ENCODE measurements at places on chromosomes 5 and 9.

DNA sequence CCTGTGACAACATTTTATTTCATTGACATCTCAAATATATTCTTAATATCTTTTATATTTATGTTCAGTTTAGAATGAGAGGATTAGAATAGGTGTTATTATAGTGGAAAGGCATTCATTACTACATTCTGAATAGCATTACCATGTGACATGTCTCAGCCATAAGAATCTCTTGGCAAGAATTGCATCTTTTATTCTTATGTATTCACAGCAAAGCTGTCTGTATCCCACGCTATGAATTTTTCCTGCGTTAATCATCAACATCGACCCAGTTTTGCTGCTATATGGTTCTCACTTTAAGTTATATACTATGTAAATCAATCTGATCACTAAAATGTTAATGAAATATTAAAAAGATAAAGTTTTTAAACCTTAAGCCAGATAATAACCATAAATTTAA, 248.6 kb downstream of the TMEM232 start:
- no peak for DNase-seq

DNA sequence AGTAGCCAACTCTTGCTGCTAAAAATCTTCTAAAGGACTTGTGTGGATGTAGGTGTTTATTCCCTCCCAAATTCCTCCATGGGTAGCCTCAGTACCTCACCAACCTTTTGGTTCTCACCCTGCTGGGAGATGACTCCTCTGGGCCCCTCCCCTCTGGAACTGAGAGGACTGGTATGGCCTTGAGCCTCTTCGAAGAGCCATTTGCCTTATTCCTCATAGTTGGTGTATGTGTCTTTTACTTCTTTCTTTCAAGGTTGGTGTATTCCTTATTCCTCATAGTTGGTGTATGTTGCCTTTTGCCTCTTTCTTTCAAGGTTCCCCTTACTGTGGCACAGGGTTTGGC, 48.3 kb downstream of the GNAQ start:
- no peak for DNase-seq

- DNase-seq, result no peak
Observed at GRCh38 chr9:69193685-69194032, 19.6 kb downstream of the TJP2 start.

DNA sequence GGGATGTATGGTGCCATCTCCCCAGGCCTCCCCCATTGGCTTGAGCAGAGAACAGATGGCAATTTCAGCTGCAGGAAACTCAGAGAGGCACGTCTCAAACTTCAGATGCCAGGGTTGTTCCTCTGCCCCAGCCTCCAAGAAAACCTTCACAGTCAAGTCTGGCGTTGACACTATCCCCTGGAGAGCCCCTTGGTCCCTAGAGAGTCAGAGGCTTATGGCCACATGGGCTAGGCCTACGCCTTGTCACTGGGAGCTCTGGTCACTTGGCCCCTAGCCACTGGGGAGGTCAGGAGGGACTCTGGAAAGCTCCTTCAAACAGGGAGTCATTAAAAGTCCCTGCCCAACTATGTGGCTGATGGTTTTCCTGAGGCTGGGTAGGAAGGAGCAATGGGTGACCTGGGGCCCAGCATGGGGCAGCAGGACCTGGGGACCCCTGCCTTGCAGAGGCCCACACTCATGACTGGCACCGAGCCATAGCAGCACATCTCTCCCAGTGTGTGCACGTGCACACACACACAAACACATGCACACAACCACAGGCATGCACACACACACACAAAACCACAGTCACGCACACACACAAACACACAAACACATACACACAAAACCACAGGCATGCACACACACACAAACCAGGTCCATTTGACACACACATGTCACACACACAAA, 144.2 kb downstream of the GADD45G start:
- no peak for DNase-seq

DNA sequence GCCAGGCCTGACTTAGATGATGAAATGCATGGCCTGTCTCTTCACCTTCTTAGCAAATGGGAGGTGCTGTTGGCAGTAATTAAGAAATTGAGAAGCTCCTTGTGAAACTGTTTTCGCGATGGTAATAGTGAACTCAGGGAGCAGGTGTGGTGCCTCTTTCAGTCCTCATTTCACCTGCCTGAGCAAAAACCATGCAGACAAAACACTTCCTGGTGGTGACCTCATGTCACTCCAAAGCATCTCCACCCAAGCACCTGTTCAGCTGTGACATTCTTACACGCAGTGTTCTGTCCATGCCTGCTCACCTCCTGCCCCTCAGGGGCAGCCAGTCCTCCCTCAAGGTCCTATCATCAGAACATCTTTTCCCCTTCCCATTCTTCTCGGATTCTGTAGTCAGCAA, 146.5 kb downstream of the CD180 start:
- no peak for DNase-seq

GRCh38 chr9:128304136-128304970, 17.9 kb downstream of the TRUB2 start:
- no peak for DNase-seq

DNA sequence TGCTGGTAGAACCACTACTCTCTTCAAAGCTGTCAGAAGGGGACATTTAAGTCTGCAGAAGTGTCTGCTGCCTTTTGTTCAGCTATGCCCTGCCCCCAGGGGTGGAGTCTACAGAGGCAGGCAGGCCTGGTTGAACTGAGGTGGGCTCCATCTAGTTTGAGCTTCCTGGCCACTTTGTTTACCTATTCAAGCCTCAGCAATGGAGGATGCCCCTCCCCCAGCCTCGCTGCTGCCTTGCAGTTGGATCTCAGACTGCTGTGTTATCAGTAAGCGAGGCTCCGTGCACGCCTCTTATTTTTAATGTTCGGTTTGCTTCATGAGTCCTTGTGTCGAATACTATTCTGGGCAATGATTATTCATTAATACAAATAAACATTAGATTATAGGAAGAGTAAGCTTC, 3.1 kb upstream of the SLC27A6 start:
- DNase-seq, result no peak

GRCh38 chr5:109404428-109404960, 5.3 kb downstream of the PJA2 start:
- no peak for DNase-seq

DNA sequence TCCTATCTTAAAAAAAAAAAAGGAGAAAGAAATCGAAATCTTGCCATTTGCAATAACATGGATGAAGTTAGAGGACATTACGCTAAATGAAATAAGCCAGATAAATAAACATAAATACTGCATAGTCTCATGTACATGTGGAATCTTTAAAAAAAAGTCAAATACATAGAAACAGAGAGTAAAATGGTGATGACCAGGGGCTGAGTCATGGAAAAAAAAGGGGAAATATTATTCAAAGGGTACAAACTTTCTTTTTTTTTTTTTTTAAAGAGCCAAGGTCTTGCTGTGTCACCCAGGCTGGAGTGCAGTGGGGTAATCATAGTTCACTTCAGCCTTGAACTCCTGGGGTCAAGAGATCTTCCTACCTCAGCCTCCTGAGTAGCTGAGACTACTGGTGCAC, 310.1 kb downstream of the ZNF608 start:
- no peak for DNase-seq

GRCh38 chr9:121333950-121334773, 35.9 kb downstream of the STOM start:
- no peak for DNase-seq

GRCh38 chr9:130430734-130431535, 13.8 kb upstream of the ASS1 start:
- DNase-seq, result no peak

DNA sequence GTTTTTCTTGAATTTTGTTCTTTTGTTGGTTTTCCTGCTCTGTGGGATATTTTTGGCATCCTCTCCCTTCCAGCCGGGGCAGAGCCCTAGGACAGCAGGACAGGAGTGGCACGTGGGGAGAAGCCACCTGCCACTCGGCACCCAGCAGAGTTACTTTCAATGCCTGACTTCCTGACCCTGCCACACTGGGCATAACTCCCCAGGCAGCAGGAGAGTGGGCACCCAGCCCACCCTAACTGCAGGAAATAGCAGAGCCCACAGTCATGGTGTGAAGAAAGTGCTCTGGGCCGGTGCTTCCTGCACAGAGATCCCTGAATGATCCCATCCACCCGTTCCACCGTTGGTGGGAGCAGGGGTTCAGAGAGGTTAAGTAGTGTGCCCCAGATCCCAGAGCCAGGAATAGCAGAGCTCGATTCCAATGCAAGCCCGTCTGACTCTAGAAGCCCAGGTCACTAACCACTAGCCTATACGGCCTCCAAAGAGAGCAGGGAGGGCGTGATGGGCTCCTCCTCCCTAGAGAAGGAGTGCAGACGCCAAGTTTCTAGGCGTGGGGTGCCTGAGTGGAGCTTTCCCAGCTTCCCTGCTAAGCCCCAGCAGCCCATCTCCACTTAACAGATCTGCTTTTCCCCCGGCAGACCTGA, 8.1 kb upstream of the NUP214 start:
- no peak for DNase-seq

- DNase-seq, result no peak
Observed at GRCh38 chr5:77139001-77139400, 51.9 kb upstream of the ZBED3 start.

GRCh38 chr9:24095246-24095645, 269.2 kb upstream of the ELAVL2 start:
- DNase-seq, result no peak

DNA sequence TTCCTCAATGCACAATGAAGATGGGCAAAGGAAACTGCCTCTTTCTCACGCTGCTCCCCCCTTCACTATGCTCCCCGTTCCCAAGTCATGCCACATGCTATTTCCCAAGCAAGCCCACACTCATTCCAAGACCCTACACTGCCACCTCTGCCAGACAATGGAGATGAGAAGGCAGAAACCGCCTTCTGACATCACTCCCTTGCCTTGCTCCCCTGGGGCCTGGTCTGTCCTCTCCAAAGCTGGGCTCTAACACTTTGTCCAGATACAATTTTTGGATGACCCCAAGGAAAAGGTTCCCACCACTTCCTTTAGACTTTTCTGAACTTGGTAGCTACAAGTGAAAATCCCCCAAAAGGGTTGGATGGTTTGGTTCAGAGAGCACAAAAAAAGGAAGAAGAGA, 7.2 kb upstream of the ADRA1B start:
- no peak for DNase-seq

- no peak for DNase-seq
Observed at GRCh38 chr5:171597946-171598640, 178.6 kb downstream of the FGF18 start.

- no peak for DNase-seq
Observed at GRCh38 chr9:79360387-79361347, 211.1 kb upstream of the TLE4 start.

DNA sequence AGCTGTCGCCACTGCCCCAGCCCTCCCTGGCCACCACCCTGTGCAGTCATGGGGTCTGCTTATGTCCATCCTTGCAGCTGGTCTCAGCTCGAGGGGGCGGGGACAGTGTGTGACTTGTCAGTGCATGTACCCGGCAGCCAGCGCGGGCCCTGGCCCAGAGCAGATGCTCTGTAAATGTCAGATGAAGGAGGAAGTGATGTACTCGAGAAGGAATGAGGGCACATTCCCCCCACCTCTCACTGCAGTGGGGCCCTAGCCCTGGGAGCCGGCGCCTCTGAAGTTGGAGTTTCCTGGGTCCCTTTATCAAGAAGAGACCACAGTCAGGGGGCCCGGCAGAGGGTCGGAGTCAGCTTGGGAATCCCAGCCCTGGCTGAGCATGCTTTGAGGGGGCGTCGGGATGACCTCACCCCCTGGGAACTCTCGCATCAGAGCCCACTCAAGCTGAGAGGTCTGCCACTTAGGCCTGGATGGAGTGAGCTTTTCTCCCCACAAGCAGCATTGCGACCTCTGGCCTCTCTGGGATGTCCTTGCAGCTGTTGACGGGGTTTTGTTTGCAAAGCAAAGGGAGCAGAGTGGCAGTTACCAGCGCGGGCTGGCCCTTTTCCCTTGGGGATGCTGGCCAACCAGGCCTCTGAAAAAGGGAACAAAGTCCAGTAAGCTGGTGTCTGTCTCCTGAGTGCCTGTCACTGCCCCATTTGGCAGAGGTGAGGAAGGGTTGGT, 19.0 kb downstream of the NEURL1B start:
- no peak for DNase-seq

DNA sequence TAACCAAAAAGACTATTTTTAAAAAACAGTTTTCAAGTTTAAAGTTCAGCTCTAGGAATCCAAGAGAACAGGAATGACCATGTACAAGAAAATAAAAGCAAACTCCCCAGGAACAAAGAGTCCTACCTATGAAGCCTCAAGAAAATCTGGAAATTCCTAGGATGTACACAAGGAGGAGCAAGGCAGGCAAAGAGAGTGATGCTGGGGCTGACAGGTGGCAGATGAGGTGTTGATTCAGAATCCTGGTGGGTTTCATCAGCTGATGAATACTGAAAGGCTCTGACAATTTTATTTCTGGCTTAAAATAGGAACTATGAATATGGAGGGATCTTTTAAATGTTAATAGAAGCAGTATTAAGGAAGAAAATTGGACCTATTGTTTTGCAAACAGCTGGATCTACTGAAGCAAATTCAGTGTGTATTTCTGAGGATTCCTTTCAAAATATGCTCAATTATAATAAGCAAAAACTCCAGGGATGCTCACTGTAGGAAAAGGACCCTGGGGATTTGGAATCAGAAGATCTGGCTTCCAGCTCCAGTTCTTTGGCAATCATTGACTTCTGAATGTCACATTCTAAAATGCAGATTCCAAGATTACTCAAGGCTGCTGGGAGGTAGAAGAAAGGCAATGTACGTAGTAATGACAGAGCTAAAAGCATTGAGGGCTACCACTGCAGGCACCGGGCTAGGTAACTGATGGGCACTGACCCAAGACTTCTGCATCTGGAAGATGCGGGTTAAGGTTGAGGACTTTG, 28.0 kb upstream of the SH3RF2 start:
- no peak for DNase-seq

- DNase-seq, result no peak
Observed at GRCh38 chr5:170648541-170648940, 135.0 kb upstream of the GABRP start.

- DNase-seq, result no peak
Observed at GRCh38 chr5:76788362-76788761, 30.5 kb upstream of the F2RL1 start.
